ENCODE measurements at places on chromosomes 2 and 18. TPM values are rescaled to one million over a fixed set of nuclear protein-coding genes. Genes with fewer than 3 reads are reported as not detected.

Gene SCG2
- polyA plus RNA-seq = 63.4 TPM

Gene DNAJC5G
- not detected for polyA plus RNA-seq

Gene ERICH2
- 1.1 TPM for polyA plus RNA-seq

Gene CHMP1B
- 46.9 TPM for polyA plus RNA-seq

Gene IL18R1
- polyA plus RNA-seq = 0.31 TPM

Gene CLIP4
- 5.4 TPM for polyA plus RNA-seq

Gene GAD1
- polyA plus RNA-seq = 17.2 TPM

Gene TANK
- 13.1 TPM for polyA plus RNA-seq

Gene SDC1
- polyA plus RNA-seq = 17.5 TPM

Gene PLB1
- 0.64 TPM for polyA plus RNA-seq

Gene SERPINB4
- polyA plus RNA-seq = not detected

Gene TNFRSF11A
- 6.0 TPM for polyA plus RNA-seq

Gene LOXHD1
- not detected for polyA plus RNA-seq

Gene MEP1B
- polyA plus RNA-seq = not detected

Gene ACKR3
- polyA plus RNA-seq = 7.3 TPM

Gene PLA2R1
- 0.19 TPM for polyA plus RNA-seq

Gene MAP3K20
- polyA plus RNA-seq = 12.3 TPM

Gene C1QL2
- polyA plus RNA-seq = 5.2 TPM

Gene GCFC2
- polyA plus RNA-seq = 7.1 TPM

Gene GPATCH11
- 5.4 TPM for polyA plus RNA-seq

Gene SLC4A3
- polyA plus RNA-seq = 16.6 TPM

Gene TXNDC2
- 0.17 TPM for polyA plus RNA-seq

Gene STON1
- polyA plus RNA-seq = 0.95 TPM

Gene ACMSD
- not detected for polyA plus RNA-seq

Gene REG1A
- polyA plus RNA-seq = not detected

Gene LBX2
- 2.5 TPM for polyA plus RNA-seq

Gene ICA1L
- 8.8 TPM for polyA plus RNA-seq

Gene WNT10A
- 0.58 TPM for polyA plus RNA-seq

Gene IGFBP5
- polyA plus RNA-seq = 769 TPM

Gene ATP8B1
- polyA plus RNA-seq = 1.8 TPM

Gene ANKRD53
- polyA plus RNA-seq = 5.7 TPM

Gene CRYBA2
- 9.1 TPM for polyA plus RNA-seq

Gene ATG16L1
- polyA plus RNA-seq = 9.6 TPM

Gene CABLES1
- polyA plus RNA-seq = 21.5 TPM

Gene IL18RAP
- polyA plus RNA-seq = not detected

Gene DSG2
- 0.19 TPM for polyA plus RNA-seq

Gene SERPINB10
- not detected for polyA plus RNA-seq

Data from brain (organoid and tissue), 16 donors.